ENCODE measurements at places on chromosomes 6 and 20. TPM values are rescaled to one million over a fixed set of nuclear protein-coding genes. Genes with fewer than 3 reads are reported as not detected.

- no peaks in the 10 kb centered on the region for H3K4me1 ChIP-seq
- no peak overlapping the region for H3K4me3 ChIP-seq
- H3K27me3 ChIP-seq, result no peaks in the 10 kb centered on the region
- no peak for DNase-seq
- no peak overlapping the region for H3K27ac ChIP-seq
Observed at GRCh38 chr20:57075603-57076002, 190.8 kb downstream of the BMP7 start.

DNA sequence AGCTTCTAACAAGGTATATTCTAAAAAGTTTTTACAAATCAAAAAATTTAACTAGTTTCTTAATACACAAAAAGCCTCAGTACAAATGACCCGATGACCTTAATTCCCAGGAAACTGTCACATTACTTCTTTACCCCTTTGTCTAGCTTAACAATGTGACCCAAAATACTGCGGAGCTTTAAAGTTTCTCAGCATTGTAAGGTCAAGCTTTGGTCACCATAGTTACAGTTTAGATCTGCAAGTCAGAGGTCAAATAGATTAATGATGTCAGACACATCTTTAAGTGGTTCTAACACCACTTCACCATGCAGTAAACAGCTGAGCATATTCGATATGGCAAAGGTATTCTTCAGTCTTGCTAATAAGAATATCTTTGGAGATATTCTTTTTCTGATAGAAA lies 36.8 kb upstream of the FLRT3 start:
- H3K27ac ChIP-seq, result no peak overlapping the region
- H3K4me1 ChIP-seq, result no peaks in the 10 kb centered on the region
- no peak overlapping the region for H3K4me3 ChIP-seq

DNA sequence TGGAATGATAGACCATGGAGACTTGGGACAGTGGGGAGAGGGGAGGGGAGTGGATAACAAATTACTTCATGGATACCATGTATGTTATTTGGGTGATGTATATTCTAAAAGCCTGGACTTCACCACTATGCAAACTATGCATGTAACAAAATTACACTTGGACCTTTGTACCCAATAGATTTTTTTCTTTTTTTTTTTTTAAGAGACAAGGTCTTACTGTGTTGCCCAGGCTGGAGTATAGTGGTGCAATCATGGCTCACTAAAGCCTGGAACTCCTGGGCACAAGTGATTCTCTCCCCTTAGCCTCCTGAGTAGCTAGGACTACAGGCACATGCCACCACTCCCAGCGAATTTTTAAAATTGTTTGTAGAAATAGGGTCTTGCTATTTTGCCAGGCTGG lies 45.3 kb downstream of the RIPOR2 start:
- H3K4me1 ChIP-seq, result no peaks in the 10 kb centered on the region
- no peak overlapping the region for H3K4me3 ChIP-seq
- no peaks in the 10 kb centered on the region for H3K27me3 ChIP-seq
- no peak overlapping the region for H3K27ac ChIP-seq

DNA sequence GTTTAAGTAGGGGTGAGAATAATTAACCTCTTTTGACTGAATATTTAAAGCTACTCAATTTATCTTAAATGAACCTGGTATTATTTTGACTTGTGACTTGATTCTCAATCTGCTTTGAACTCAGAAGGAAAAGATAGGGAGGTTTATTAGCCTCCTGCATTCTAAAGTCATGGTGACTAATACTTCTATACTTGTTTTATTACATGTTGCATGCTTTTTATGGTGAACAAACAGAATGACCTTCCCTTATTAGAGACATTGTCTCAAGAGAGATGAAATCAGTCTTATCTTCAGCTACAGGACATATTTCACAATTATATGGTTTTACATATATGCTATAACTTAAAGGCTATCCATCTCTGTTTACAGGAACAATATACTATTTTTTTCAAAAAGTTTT lies 336.9 kb downstream of the KHDRBS2 start:
- no peaks in the 10 kb centered on the region for H3K36me3 ChIP-seq
- H3K4me1 ChIP-seq, result no peaks in the 10 kb centered on the region
- H3K4me3 ChIP-seq, result no peak overlapping the region
- no peak overlapping the region for H3K27ac ChIP-seq
- H3K27me3 ChIP-seq, result no peaks in the 10 kb centered on the region

- no peaks in the 10 kb centered on the region for H3K27me3 ChIP-seq
- no peaks in the 10 kb centered on the region for H3K4me1 ChIP-seq
- no peaks in the 10 kb centered on the region for H3K36me3 ChIP-seq
- no peak overlapping the region for H3K4me3 ChIP-seq
Observed at GRCh38 chr6:81613606-81614005, 138.9 kb downstream of the TENT5A start.

GRCh38 chr6:17015144-17015543 lies 86.7 kb upstream of the STMND1 start:
- no peak overlapping the region for H3K27ac ChIP-seq
- no peaks in the 10 kb centered on the region for H3K36me3 ChIP-seq
- no peak overlapping the region for H3K4me3 ChIP-seq
- no peaks in the 10 kb centered on the region for H3K27me3 ChIP-seq
- no peak for DNase-seq
- no peaks in the 10 kb centered on the region for H3K4me1 ChIP-seq

DNA sequence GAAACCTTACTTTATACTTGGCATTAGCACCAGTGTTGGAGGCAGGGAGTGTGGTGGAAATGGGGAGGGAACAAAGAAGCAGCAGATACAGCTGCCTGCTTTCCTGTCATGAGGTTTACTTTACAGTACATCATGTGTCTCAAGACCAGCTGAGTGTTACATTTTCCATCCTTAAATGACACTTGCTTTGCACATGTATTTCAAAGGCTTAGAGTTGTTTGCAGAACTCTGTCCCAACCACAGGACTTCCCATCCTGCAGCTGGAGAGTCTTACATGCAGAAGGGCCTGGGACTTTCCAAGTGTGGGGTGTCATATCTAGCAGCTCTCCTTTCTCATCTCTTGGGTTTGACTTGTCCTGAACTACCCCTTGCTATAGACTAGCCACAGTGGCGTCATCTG lies 395.9 kb downstream of the DHX35 start:
- DNase-seq, result no peak
- H3K36me3 ChIP-seq, result no peaks in the 10 kb centered on the region
- no peak overlapping the region for H3K27ac ChIP-seq
- H3K4me3 ChIP-seq, result no peak overlapping the region
- H3K4me1 ChIP-seq, result no peaks in the 10 kb centered on the region

DNA sequence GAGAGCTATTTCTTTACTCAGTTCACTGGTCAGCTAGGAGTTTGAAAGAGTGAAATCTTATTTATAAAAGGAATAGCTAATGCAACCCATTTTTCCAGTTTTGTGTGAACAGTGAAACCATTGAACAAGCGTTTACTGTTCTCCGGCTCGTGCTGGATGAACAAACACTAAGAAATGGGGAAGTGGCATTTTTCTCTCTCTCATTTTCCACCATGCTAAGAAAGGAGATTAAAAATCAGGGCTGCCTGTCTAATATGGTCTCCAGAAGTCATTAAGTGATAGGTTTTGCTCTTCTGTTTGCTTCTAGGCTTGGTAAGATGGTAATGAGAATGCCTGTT lies 774 bp upstream of the SFT2D1 start:
- H3K36me3 ChIP-seq, result no peaks in the 10 kb centered on the region
- H3K27me3 ChIP-seq, result no peaks in the 10 kb centered on the region
- no peaks in the 10 kb centered on the region for H3K4me1 ChIP-seq
- H3K27ac ChIP-seq, result peak overlapping the region; percentile 83
- DNase-seq, result no peak
- peak overlapping the region; percentile 84 for H3K4me3 ChIP-seq

DNA sequence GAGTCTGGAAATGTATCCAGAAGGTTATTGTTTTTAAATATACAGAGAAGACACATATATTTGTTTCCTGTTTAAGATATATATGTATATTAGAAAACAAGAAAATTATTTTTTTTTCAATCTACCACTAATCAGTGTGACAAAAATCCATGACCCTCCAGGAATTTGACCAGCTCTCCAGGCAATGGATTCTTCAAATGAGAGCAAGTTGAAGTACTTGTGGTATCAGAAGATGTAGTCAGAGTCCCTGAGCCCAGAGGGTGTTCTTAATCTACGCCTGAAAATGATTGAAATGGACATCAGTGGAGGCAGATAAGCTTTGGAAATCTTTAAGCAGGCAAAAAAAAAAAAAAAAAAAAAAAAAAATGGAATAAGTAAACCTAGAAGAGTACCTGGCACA lies 186.5 kb upstream of the QKI start:
- no peak overlapping the region for H3K27ac ChIP-seq
- DNase-seq, result no peak
- H3K4me1 ChIP-seq, result no peaks in the 10 kb centered on the region
- no peaks in the 10 kb centered on the region for H3K27me3 ChIP-seq
- no peak overlapping the region for H3K4me3 ChIP-seq

DNA sequence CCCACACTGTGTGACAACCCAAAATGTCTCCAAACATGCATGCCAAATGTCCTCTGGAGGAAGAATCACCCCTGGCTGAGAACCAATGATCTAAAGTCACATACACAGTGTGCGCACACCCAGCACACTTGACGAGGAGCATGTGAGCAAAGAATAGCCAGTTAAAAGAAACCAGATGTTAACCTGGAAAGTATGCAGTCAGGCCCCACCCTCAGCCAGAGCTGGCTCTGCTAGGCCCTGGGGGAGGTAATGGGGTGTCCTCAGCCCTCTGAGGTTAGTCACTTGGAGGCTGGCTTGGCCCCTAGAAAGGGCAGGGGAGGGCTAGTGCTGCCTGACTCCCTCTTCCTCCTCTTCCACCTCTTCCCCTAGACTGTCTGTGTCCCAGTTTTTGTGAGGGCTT lies 15.2 kb upstream of the GUCA1A start:
- no peaks in the 10 kb centered on the region for H3K36me3 ChIP-seq
- no peak for DNase-seq
- no peaks in the 10 kb centered on the region for H3K27me3 ChIP-seq
- H3K27ac ChIP-seq, result no peak overlapping the region

Gene FRK
- total RNA-seq, result 25.9 TPM

Gene CFAP61
- not detected for total RNA-seq
